ENCODE measurements at places on chromosomes 16 and 17.

- no peak overlapping the region for H3K4me3 ChIP-seq
- peaks cover 42% of the 10 kb centered on the region for H3K36me3 ChIP-seq
- H3K27me3 ChIP-seq: no peaks in the 10 kb centered on the region
Observed at GRCh38 chr16:87762620-87763019, 3.2 kb downstream of the KLHDC4 start.

DNA sequence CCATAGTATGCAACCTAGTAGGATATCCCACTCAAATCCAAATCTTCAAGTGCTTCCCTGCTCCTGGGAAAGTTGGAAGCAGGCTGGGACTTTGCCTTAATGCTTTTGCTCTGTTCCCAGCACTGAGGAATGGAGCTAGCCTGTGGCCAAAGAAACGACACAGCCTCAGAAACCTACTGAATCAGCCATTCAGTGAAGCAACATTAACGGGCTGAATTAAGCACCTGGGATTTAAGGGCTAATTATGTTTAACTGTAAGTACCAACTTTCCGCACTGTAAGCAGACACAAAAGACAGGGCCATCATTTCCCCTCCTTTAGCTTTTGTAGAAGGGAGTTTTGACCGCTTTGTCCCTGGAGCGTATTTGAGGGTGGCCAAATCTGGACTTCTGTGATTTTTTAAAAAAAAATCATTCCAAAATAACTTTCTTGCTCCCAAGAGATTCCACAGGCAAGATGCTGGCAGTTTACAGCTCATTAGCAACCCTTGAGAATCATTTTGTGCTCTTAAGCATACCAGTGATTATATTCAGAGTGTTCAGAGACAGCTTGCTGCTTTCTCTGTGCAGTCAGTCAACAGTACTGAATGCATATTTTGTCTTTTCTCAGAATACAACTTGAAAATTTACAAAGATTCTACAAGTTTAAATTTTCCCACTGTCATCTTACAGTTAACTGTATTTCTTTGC lies 17.6 kb upstream of the NOL11 start:
- peak overlapping the region; percentile 34 for H3K27ac ChIP-seq
- no peak overlapping the region for H3K4me3 ChIP-seq
- H3K36me3 ChIP-seq: no peaks in the 10 kb centered on the region
- no peaks in the 10 kb centered on the region for H3K27me3 ChIP-seq
- peaks cover 13% of the 10 kb centered on the region for H3K4me1 ChIP-seq

GRCh38 chr16:2610781-2611498 lies 71.4 kb upstream of the KCTD5 start:
- no peaks in the 10 kb centered on the region for H3K4me1 ChIP-seq
- no peak overlapping the region for H3K27ac ChIP-seq
- no peaks in the 10 kb centered on the region for H3K27me3 ChIP-seq
- H3K36me3 ChIP-seq: peaks cover 16% of the 10 kb centered on the region
- no peak overlapping the region for H3K4me3 ChIP-seq

GRCh38 chr16:81608523-81609209 lies 164.1 kb downstream of the CMIP start:
- peaks cover 16% of the 10 kb centered on the region for H3K36me3 ChIP-seq
- H3K27me3 ChIP-seq: no peaks in the 10 kb centered on the region
- 0 out of 2 replicates have a peak, but pooled peaks cover 4% of the 10 kb centered on the region for H3K4me1 ChIP-seq
- H3K27ac ChIP-seq: no peak overlapping the region

DNA sequence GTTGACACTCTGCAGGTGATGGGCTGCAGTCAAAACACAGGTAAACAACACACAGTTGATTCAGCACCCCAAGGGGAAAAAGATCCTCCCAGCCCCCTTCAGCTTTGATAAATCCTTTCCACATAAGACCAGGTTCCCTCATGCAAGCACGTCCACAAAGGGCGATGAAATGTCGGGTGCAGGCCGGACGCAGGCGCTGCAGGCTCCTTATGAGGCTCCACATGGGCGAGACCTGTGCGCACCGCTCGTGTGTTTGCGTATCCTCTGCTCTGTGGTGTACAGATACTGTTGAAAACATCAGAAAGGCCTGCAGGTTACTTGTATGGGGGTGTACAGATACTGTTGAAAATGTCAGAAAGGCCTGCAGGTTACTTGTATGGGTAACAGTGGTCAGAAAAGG lies 14.4 kb upstream of the ZNF750 start:
- no peak for DNase-seq
- no peaks in the 10 kb centered on the region for H3K27me3 ChIP-seq
- peak overlapping the region; percentile 34 for H3K27ac ChIP-seq
- H3K4me1 ChIP-seq: peaks cover 12% of the 10 kb centered on the region
- no peak overlapping the region for H3K4me3 ChIP-seq

GRCh38 chr16:87483481-87483880 lies 9.3 kb downstream of the ZCCHC14 start:
- peaks cover 28% of the 10 kb centered on the region for H3K4me1 ChIP-seq
- H3K27me3 ChIP-seq: no peaks in the 10 kb centered on the region
- peaks cover 4% of the 10 kb centered on the region for H3K36me3 ChIP-seq
- DNase-seq: no peak
- peak overlapping the region; percentile 58 for H3K27ac ChIP-seq
- H3K4me3 ChIP-seq: no peak overlapping the region

DNA sequence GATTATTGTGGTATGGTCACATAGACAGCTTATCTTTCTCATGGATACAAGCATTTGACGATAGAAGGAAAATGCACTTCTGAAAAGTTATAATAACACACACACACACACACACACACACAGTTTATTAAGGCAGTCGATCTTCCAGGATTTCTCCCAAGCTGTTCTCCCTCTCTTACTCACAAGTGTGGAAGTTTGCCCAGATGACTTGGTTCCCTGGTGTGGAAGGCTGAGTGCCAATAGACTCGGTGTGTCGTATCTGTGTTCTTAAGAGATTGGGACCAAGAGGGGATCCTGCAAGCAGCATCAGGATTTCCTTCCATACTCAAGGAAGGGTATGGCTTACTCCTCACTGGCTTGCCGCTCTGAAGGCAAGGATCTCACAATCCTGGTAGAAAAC lies 279.6 kb downstream of the HS3ST3B1 start:
- DNase-seq: no peak
- no peaks in the 10 kb centered on the region for H3K27me3 ChIP-seq
- no peaks in the 10 kb centered on the region for H3K36me3 ChIP-seq
- H3K4me3 ChIP-seq: no peak overlapping the region
- H3K4me1 ChIP-seq: peaks cover 20% of the 10 kb centered on the region

DNA sequence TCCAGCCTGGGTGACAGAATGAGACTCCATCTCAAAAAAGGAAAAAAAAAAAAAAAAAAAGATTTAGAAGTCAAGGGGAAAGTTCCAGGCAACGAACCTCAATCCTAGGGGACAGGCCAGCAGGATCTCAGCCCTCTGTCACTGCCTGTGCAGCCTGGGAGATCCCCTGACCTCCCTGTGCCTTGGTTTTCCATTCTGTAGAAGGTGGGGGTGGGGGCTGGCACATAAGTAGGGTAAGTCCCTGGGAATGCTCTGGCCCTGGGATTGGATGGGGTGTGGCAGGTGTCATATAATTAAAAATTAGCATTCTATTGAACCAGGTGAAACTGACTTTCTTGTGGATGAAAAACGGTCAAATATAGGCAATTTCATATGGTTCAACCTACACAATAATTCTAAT lies 90.5 kb downstream of the C16orf78 start:
- no peaks in the 10 kb centered on the region for H3K36me3 ChIP-seq
- H3K4me3 ChIP-seq: no peak overlapping the region
- peaks cover 18% of the 10 kb centered on the region for H3K27me3 ChIP-seq
- H3K4me1 ChIP-seq: peaks cover 17% of the 10 kb centered on the region
- no peak for DNase-seq

DNA sequence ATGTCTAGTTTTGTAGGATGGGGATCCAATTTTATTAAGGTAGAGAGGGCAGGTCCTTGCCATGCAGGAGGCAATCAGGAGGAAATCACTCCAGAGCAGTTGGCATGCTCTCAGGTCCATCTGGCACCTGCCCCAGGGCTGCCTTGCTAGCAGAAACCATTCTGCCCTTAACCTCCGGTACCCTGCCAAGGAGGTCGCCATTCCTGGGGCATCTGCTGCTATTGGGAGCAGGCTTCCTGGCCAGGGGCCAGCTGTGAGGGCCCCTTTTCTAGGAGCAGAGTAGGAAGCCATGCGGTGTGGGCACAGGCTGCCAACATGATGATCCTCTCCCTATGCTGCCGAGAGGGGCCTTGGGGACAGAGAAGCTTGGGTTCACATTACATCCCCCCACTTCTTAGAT lies 47.6 kb upstream of the MGAT5B start:
- no peak overlapping the region for H3K4me3 ChIP-seq
- no peak for DNase-seq
- peaks cover 16% of the 10 kb centered on the region for H3K4me1 ChIP-seq
- no peaks in the 10 kb centered on the region for H3K36me3 ChIP-seq
- H3K27ac ChIP-seq: no peak overlapping the region
- no peaks in the 10 kb centered on the region for H3K27me3 ChIP-seq

- peaks cover 54% of the 10 kb centered on the region for H3K36me3 ChIP-seq
- H3K4me1 ChIP-seq: no peaks in the 10 kb centered on the region
- DNase-seq: no peak
- H3K27ac ChIP-seq: no peak overlapping the region
Observed at GRCh38 chr16:8549843-8550412, 40.4 kb downstream of the TMEM114 start.

DNA sequence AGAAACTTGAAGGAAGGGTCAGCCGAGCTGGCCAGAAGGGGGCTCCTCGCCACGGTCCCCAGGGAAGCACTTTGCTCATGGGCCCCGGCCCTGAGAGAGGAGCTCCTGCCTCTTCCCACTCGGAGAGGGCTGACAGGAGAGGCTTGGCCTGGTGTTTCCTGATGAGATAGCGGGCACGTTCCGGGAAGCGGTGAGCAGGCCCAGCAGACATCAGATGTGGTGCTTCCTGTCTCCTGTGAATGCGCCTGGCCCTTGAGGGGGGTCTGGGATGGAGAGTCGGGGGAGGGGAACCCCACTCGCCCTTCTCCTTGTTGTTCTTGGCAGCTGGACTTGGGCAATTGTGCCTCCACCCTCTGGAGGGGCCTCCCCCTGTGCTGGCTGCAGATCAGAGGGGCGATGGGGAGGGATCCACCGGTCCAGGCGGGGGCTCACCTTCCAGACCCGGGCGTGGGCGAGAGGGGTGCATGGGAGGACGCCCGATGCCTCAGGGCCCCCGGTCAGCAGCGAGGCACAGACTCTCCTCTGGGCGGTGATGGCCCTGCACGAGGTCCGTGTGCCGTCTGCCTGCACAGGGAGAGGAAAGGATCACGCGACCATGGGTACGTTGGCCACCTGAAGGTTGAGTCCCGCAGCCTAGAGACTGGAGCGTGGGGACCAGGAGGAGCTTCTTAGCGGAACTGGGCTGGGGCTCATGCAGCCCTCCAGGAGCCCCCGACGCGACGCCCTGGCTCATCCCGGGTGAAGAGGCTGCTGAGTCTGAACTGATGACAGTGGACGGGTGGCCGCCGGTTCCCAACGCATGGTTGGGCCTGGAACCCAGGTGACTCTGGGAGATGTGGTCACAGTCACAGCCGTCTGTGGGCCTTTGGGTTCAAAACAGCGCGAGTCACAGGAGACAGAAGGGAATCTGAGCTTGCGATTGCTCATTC lies 25.4 kb downstream of the METRNL start:
- no peaks in the 10 kb centered on the region for H3K36me3 ChIP-seq
- H3K27me3 ChIP-seq: no peaks in the 10 kb centered on the region
- H3K4me1 ChIP-seq: peaks cover 12% of the 10 kb centered on the region
- no peak overlapping the region for H3K4me3 ChIP-seq
- H3K27ac ChIP-seq: 0 out of 2 replicates have a peak overlapping the region, but pooled peaks have one; percentile 29

GRCh38 chr16:16021988-16022682 lies 72.7 kb downstream of the ABCC1 start:
- no peak for DNase-seq
- H3K4me1 ChIP-seq: 0 out of 2 replicates have a peak, but pooled peaks cover 3% of the 10 kb centered on the region
- no peak overlapping the region for H3K4me3 ChIP-seq
- 0 out of 2 replicates have a peak overlapping the region, but pooled peaks have one; percentile 9 for H3K27ac ChIP-seq
- no peaks in the 10 kb centered on the region for H3K27me3 ChIP-seq

- H3K4me3 ChIP-seq: no peak overlapping the region
- peaks cover 2% of the 10 kb centered on the region for H3K27me3 ChIP-seq
- H3K27ac ChIP-seq: no peak overlapping the region
- DNase-seq: no peak
- peaks cover 7% of the 10 kb centered on the region for H3K36me3 ChIP-seq
- H3K4me1 ChIP-seq: no peaks in the 10 kb centered on the region
Observed at GRCh38 chr17:53942436-53942835, 119.7 kb downstream of the KIF2B start.

DNA sequence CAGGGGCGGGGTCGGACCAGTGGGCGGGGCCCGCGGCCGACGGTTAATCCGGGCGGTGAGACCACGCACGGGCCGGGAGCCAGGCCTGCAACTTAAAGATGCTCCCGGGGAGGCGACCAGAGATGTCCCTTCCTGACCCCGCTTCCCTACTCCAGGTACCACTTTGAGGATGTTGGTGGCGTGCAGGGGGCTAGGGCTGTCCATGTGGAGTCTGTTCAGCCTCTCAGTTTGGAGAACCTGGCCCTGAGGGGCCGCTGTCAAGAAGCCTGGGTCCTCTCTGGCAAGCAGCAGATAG lies 580 bp downstream of the RANGRF start:
- H3K27ac ChIP-seq: no peak overlapping the region
- H3K4me1 ChIP-seq: peaks cover 28% of the 10 kb centered on the region
- no peaks in the 10 kb centered on the region for H3K36me3 ChIP-seq
- H3K27me3 ChIP-seq: no peaks in the 10 kb centered on the region
- peak overlapping the region; percentile 92 for H3K4me3 ChIP-seq

DNA sequence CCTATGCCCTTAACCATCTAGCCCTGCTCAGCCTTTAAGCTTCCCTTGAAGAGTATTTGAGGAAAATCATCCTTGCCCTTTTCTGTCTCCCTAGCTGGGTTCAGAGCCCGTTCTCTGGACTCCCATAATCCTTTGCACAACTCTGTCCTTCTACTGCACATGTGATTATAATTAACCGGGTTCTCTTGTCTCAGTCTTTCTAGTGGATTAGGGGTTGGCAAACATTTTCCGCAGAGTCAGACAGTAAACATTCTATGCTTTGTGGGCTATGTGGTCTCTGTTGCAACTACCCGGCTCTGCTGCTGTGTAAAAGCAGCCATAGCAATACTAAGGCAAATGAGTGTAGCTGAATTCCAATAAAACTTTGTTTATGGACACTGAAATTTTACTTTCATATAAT lies 80.0 kb downstream of the CDRT15 start:
- H3K4me1 ChIP-seq: peaks cover 10% of the 10 kb centered on the region
- H3K27me3 ChIP-seq: no peaks in the 10 kb centered on the region
- no peak overlapping the region for H3K4me3 ChIP-seq
- H3K27ac ChIP-seq: peak overlapping the region; percentile 44
- no peak for DNase-seq

DNA sequence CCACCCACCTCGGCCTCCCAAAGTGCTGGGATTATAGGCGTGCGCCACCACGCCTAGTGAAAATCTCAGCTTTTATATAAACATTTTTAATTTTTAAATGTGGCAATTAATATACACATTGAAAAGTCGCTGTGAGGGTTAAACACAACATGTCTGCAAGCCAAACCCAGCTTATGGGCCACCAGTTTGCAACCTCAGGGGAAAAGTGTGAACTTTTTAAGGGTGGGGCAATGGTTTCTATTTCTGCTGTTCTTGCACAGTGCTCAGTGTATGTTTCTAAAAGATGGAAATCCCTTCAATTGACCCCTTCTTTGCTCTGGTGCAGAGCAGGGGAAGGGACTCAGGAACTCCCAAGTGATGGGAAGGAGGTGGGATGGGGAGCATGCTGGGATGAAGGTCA lies 18.3 kb upstream of the SUPT4H1 start:
- H3K36me3 ChIP-seq: no peaks in the 10 kb centered on the region
- H3K27me3 ChIP-seq: no peaks in the 10 kb centered on the region
- H3K4me1 ChIP-seq: peaks cover 4% of the 10 kb centered on the region
- DNase-seq: no peak
- no peak overlapping the region for H3K27ac ChIP-seq
- no peak overlapping the region for H3K4me3 ChIP-seq

Measured in WTC11 (cell line).